ENCODE measurements at places on chromosomes 4 and X.

- peak; percentile 90 for ATAC-seq
These were observed 38.4 kb downstream of the NAP1L5 start for GRCh38 chr4:88659055-88659889.

- ATAC-seq: no peak
These were observed 152.4 kb upstream of the SPIN4 start for GRCh38 chrX:63503541-63503940.

- ATAC-seq: peak; percentile 37
These were observed 105.2 kb upstream of the NOCT start for GRCh38 chr4:138910195-138910913.

DNA sequence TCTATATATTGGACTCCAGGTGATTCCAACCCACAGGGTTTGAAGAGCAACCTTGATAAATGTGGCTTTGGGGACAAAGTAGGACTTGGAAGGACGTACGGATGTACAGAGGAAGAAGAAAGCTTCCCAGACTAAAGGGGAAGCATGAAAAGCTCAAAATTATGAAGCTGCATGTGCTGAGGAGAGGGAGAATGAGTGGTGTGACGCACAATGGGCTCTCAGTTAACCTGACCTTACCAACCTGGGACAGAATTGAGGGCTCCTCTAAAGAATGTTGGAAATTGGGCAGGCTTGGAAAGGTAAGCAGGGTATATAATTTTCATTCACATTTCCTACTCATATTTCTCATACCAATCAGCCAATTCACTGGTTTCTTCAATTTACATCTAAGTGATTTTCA, 10.5 kb upstream of the TIGD2 start:
- no peak for ATAC-seq

GRCh38 chr4:12022409-12022808, 593.7 kb upstream of the HS3ST1 start:
- ATAC-seq: no peak

DNA sequence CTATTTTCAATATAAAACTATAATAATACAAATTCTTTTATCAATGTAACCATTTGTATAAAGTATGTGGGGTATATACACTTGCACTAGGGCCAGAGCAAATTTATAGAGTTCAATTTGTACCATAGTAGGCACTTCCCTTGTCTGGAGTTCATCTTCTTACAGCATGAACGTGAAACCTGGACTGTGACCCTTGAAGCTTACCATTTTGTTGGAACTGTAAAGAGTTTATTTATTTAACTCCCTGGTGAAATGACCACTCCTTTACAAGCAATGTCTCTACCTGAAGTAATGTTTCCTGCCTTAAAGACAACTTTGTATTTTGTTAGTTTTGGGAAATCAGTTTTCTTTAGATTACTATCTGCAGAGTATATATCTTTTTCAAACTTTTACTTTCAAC, 188.2 kb downstream of the ARAP2 start:
- ATAC-seq: no peak

- no peak for ATAC-seq
These were observed 722 bp upstream of the NBDY start for GRCh38 chrX:56728321-56728720.

DNA sequence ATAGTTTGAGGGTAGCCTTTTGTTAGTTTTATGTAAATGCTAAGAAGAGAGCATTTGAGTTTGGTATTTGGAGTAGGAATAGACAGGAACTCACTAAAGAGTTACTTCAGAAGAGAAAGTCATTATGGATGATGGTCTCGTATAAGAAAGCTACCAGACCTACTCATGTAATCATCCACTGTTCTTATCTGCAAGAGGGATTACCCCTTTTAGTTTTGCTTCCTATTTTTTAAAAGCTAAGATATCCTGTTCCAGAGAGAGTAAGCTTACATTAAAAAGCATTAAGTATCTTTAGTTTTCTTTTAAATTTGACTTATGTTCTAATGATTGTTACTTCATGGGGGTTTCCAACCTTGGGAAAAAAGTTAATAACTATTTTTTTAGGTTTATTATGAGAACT, 12.5 kb upstream of the ART3 start:
- no peak for ATAC-seq

- no peak for ATAC-seq
These were observed 43.7 kb downstream of the LDOC1 start for GRCh38 chrX:141133272-141133671.

DNA sequence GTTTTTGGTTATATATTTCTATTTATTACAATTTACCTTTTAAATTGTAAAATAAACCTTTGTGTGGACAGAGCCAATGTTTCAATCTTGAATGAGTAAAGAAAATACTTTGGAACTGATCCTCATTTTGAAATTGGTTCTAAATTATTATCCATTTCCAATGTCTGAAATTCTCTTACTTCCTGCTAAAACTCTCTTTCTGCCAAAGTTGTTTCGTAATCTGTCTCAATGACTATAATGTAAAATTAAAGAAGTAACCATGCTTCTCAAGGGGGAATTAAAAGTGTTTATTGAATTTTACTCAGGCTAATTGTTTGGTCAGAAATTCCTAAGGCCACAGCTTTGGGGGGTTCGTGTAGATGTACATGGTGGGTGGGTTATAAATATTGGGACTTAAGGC, 34.8 kb downstream of the YIPF6 start:
- no peak for ATAC-seq

GRCh38 chr4:82780752-82781231, 17.8 kb downstream of the SCD5 start:
- ATAC-seq: peak; percentile 66

GRCh38 chr4:87211249-87211952, 9.0 kb downstream of the KLHL8 start:
- ATAC-seq: no peak

- ATAC-seq: no peak
These were observed 5.2 kb upstream of the PDE6B start for GRCh38 chr4:620201-620600.

GRCh38 chr4:8541981-8542715, 38.0 kb upstream of the GPR78 start:
- no peak for ATAC-seq

DNA sequence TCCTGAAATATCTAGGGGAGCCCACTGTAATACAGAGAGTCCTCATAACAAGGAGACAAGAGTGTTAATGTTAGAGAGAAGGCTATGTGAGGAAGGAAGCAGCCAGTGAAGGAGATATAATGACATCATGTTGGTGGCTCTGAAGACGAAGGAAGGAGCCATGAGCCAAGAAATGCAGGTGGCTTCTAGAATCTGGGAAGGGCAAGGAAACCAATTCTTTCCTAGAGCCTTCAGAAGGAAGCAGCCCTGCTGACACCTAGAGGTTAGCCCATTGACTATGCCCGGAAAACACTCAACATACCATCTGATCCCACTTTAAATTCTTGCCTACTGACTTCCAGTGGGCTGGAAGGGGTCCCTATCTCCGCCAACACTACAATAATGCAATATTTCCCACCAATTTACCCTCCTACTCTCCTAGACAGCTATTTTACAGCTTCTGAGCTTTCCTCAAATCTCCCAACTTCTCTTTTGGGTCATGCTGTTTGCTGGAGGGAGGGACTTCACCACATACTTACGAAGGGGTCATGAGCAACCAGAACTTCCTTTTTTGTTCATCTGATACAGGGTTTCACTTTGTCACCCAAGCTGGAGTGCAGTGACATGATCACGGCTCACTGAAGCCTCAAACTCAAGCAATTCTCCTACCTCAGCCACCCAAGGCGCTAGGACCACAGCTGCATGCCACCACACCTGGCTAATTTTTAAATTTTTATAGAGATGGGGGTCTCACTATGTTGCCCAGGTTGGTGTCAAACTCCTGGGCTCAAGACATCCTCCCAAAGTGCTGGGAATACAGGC, 25.2 kb upstream of the G3BP2 start:
- peak; percentile 58 for ATAC-seq

- no peak for ATAC-seq
These were observed 23.6 kb upstream of the GPRASP1 start for GRCh38 chrX:102627640-102628039.

DNA sequence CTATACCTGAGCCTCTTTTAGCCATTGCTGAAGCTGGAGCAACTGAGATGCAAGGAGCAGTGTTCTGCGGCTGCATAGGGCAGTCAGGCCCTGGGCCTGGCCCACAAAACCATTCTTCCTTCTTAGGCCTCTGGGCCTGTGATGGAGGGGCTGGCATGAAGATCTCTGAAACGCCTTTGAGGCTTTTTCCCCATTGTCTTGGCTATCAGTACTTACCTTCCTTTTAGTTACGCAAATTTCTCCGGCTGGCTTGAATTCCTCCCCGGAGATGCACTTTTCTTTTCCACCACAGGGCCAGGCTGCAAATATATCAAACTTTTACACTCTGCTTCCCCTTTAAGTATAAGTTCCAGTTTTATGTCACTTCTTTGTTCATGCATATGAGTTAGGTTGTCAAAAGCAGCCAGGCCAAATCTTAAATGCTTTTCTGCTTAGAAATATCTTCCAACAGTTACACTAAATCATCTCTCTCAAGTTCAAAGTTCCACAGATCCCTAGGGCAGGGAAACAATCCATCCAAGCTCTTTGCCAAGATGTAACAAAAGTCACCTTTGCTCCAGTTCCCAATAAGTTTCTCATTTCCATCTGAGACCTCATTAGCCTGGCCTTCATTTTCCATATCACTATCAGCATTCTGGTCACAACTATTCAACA, 194.4 kb upstream of the PCDH7 start:
- no peak for ATAC-seq

- ATAC-seq: no peak
These were observed 21.7 kb upstream of the SPP1 start for GRCh38 chr4:87953826-87954225.

DNA sequence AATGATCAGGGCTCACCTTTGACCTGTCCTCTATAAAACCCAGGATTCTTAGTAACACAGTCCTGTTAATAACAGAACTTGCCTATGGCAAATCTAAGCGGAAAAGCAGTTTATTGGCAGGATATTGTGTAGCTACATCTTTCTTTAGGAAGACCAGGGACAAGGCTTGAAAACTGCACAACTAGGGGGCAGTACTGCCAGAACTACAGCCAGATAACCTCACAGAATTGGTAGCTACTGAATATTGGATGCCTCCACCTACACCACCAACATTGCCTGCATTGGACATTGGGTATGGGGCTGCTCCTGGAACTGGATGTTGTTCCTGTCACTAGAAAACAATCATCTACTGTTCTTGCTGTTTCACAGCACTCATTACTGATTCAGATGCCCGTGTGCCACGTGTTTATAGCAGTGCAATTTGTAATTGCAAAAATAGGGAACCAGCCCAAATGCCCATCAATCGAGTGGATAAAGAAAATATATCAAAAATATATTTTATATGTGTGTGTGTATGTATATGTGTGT, 47.4 kb downstream of the REPS2 start:
- ATAC-seq: no peak

DNA sequence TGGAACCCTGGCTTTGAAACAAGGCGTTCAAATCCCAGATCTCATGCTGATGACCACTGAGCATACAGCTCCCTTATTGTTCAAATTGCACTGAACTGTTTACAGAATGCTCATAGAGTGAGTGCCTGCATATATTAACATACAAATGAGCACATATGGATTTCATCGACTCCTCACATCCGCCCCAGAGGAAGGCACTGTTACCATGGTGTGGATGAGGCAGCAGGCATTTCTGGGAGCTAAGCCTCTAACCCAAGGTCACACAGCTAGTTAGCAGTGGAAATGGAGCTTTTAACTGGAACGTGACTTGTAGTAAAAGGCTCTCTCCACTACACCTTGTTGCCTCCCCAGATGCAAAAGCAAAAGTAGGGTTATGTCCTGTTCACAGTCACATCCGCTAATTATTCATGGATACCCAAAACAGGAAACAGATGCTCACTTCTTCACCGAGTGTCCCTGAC, 289.7 kb downstream of the STK32B start:
- ATAC-seq: no peak

GRCh38 chr4:125620066-125620860, 305.5 kb downstream of the FAT4 start:
- ATAC-seq: no peak

- no peak for ATAC-seq
These were observed 220.1 kb downstream of the IQCM start for GRCh38 chr4:149595500-149595899.

DNA sequence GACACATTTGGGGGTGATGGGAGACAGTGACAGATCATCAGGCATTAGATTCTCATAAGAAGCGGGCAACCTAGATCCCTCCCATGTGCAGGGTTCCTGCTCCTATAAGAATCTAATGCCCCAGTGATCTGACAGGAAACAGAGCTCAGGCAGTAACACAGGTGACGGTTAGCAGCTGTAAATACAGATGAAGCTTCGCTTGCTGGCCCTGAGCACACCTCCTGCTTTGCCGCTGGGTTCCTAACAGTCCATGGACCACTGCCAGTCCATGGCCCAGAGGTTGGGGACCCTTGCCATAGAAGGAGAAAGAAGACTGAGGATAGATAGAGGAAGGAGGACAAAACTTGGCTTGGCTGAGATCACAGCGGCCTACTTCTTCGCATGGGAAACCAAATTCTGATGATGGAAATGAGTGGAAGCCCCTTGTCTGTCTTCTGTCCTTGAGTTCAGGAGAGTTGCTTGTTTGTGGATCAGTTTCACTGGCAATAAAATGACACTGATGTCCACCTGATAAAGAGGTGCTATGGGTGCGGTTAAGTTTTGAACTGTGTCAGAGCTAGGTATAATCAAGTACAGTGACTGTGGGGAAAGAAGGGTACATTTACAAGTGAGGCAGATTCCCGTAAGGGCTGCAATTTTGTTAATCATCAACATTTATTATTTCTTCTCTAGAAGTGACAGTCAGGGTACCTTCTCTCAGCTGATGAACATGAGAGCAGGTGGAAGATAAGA, 1.7 kb upstream of the TIFA start:
- ATAC-seq: no peak

GRCh38 chrX:12741416-12741815, 49.8 kb upstream of the PRPS2 start:
- ATAC-seq: no peak

DNA sequence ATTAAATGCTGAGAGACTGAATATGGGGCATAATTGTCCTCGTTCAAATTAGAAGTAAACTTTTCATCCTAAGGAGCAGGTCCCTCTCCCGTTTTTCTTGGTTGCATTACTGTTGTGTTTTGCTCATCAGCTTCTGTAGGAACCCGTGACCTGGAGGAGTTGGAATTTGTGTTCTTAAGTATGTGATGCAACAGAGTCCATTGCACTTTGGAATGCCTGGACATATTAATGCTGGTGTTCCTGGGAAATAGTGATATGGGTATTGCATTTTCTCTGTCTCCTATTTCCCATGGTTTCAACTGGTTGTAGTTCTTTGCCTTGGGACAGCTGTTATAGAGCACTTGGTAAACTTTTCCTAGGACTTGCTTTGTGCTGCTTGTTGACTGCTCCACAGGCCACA, 417.8 kb upstream of the LCORL start:
- no peak for ATAC-seq

GRCh38 chrX:106415276-106415895, 196.4 kb upstream of the RADX start:
- no peak for ATAC-seq

DNA sequence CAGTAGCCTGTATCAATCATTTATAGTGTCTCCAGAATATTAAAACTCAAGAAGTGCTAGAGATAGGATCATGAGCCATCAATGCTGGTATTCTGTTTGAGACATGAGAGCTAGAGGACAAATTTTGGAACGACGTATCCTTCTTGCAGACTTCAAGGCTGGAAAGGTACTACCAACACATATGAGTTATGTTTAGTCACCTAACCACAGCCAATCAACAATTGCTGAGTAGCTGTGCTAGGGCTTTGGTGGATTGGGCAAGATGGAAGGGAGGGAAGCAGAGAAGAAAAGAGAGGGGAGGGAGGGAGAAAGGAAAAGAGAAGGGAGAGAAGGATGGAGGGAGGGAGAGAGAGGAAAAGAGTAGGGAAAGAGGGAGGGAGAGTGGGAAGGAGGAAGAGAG, 21.6 kb upstream of the RAI2 start:
- ATAC-seq: no peak
